AG08396 (cell line): ENCODE measurements at places on chromosomes 2 and 18.

DNA sequence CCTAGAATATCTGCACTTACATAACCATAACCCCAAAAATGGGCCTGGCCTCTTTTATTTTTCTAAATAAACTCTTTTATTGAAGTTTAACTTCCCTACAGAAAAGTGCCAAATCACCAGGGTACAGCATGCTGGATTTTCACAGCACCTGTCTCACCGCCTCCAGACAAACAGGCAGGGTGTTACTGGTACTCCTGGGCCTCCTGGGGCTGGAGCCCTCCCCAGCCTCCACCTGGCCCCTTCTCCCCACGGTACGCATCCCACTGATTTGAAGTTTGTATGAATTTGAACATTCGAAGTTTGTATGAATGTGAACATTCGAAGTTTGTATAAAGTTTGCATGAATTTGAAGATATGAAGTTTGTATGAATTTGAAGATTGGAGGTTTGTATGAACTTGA is 232.1 kb downstream of the NDUFA10 start:
- no peak for DNase-seq

GRCh38 chr2:33002863-33003262 is 56.1 kb downstream of the LTBP1 start:
- DNase-seq = no peak

DNA sequence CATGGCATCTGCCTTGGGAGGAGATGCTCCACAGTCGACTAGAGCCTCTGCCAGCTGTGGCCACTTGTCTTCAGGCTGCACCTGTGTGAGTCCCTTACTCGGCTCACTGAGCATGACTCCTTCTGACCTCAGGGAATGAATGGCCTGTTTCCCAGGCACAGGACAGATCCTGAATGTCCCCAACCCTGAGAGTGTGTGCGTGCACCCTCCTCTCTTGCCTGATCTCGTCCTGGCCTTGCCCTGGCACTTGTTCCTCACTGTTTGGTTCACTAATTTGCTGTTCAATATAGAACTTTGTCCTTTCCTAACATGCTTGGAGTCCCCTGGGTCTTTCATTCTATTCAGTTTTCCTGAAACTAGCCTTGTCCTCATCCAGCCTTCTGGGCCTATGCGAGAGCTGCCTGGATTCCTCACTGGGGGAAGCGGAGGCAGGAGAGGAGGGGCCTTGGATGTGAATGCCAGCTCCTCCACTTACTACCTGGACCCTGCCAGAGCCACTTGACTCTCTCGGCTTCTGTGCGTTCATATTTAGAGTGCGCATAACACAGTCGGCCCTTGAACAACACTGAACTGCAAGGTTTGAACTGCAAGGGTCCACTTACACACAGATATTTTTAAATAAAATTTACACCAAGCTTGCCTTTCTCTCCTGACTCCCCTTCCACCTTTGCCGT is 184.8 kb downstream of the ACKR3 start:
- no peak for DNase-seq

- DNase-seq = no peak
Measured at GRCh38 chr2:26157580-26157979, 15.3 kb upstream of the GAREM2 start.
